DMS 273 treated with DMSO at 0.1 percent for 48 hours (cell line): ENCODE measurements at places on chromosomes 2 and 18.

GRCh38 chr2:176745543-176746200 lies 466.9 kb upstream of the HNRNPA3 start:
- no peak for DNase-seq

GRCh38 chr2:104758199-104758620 lies 95.7 kb upstream of the POU3F3 start:
- no peak for DNase-seq

- no peak for DNase-seq
Measured at GRCh38 chr18:5538544-5538943, 5.3 kb downstream of the EPB41L3 start.

GRCh38 chr2:85975581-85975980 lies 86.8 kb upstream of the ST3GAL5 start:
- no peak for DNase-seq

DNA sequence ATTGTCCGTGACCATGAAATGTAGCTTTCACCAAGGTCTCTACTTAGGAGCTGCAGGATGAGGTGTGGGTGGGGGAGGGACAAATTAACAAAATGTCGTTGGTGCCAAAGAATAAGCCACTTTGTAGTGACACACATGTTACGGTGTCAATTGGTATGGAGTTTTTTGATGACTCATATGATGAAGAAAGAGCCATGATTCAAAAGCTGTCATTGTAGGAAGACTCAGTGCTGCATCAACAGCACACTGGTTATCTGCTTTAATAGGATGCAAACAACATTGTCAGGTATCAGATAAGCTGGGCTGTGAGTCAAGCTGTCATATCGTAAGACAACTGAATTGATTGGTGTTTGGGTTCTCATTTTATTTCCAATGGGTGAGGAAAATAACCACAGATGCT lies 36.6 kb upstream of the BOD1L2 start:
- no peak for DNase-seq

DNA sequence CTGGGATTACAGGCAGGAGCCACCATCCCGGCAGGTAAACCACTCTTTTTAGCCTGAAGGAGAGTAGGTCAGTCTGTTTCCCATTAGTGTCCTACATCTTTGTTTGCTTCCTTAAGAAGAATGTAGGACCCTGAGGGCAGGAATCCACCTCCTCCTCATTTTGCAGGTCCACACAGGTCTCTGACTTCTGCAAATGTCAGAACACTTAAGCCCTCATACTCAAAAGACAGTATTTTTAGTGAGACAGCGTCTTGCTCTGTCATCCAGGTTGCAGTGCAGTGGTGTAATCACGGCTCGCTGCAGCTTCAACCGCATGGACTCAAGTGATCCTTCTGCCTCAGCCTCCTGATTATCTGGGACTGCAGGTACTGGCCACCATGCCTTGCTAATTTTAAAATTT lies 9.3 kb downstream of the PSTPIP2 start:
- no peak for DNase-seq

DNA sequence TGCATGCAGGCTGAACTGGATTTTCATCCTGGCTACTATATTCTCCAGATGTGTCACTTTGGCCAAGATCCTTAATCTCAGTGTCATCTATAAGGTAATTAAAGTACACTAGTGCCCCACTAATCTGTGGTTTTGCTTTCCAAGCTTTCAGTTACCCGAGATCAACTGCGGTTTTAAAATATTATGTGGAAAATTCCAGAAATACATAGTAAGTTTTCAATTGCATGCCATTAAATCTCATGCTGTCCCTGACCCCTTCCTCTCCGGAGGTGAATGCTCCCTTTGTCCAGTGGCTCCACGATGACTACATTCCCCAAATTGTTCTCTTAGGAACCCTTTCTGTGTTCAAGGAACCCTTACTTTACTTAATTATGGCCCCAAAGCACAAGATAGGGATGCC lies 5.3 kb upstream of the TYMS start:
- no peak for DNase-seq

DNA sequence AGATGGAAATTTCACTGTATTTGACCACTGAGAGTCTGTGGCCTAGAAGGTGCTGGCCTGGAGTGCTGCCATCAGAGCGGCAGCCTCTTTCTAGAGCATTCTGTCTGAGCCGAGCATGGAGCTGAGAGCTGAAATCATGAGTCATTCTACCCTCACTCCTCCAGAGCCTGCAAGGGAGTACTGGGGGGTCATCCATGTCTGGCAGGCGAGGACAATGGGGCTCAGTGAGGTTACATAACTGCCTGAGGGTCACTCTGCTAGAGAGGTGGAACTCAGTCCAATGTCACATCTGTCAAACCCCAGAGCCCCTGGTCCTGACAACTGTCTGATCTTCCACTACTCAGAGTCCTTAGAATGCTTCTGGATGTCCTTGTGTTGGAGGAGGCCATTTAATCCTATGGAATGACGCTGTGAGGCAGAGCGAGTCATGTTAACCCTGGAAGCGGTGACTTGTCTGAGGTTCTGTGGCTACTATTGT lies 65.3 kb downstream of the HAUS1 start:
- no peak for DNase-seq

- DNase-seq = no peak
Measured at GRCh38 chr2:187055463-187055862, 206.5 kb upstream of the ZSWIM2 start.

DNA sequence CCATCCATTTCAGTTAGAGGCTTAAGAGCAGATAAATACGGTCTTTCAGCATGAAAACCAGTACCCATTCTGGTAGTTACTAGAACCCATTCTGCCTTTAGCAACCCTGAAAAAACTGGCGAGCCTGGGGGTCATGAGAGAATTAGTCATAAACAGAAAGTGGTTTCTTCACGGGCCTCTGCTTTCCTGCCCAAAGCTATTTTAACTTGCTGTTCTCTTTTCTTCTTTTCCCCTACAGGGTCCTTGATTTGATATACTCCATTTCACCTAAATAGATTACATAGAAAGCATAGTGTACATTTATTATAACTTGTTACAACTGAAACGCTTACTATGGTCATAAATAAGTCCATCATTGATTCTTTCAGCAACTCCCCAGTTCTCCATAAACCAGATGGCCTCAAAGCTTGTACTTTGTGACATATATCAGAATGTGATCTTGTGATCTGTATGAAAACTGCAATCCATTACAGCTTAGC lies 48.3 kb downstream of the WDFY1 start:
- no peak for DNase-seq

DNA sequence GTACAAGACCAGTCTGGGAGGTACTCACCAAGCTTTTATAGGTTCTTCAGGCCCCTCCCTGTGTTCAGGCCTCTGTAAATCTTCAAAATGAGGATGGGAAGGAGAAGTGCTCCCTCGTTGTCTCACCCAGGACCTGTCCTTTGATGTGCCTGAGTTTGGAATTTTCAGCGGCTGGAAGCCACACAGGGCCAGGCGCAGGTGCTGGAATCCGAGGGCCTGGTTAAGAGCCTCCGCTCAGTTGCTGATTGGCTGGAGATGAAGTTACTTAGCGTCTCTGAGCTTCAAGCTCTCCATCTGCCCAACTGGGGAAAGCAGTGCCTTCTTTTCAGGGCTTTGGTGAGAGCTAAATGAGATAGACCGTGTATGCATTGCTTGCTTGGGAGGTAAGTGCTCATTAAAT lies 30.0 kb downstream of the HJURP start:
- no peak for DNase-seq

DNA sequence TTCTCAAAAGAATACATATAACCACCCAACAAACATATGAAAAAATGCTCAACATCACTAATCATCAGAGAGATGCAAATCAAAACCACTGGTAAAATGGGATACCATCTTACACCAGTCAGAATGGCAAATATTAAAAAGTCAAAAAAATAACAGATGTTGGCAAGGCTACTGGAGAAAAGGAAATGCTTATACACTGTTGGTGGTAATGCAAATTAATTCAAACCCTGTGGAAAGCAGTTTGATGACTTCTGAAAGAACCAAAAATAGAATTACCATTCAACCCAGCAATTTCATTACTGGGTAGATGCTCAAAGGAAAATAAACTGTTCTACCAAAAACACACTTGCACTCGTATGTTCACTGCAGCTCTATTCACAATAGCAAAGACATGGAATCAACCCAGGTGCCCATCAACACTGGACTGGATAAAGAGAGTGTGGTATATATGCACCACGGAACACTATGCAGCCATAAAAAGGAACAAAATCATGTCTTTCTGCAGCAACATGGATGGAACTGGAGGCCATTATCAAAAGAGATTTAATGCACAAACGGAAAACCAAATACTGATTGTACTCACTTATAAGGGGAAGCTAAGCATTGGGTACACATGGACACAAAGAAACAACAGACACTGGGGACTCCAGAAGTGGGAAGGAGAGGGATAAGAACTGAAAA lies 38.8 kb downstream of the NCKAP1 start:
- DNase-seq = no peak

DNA sequence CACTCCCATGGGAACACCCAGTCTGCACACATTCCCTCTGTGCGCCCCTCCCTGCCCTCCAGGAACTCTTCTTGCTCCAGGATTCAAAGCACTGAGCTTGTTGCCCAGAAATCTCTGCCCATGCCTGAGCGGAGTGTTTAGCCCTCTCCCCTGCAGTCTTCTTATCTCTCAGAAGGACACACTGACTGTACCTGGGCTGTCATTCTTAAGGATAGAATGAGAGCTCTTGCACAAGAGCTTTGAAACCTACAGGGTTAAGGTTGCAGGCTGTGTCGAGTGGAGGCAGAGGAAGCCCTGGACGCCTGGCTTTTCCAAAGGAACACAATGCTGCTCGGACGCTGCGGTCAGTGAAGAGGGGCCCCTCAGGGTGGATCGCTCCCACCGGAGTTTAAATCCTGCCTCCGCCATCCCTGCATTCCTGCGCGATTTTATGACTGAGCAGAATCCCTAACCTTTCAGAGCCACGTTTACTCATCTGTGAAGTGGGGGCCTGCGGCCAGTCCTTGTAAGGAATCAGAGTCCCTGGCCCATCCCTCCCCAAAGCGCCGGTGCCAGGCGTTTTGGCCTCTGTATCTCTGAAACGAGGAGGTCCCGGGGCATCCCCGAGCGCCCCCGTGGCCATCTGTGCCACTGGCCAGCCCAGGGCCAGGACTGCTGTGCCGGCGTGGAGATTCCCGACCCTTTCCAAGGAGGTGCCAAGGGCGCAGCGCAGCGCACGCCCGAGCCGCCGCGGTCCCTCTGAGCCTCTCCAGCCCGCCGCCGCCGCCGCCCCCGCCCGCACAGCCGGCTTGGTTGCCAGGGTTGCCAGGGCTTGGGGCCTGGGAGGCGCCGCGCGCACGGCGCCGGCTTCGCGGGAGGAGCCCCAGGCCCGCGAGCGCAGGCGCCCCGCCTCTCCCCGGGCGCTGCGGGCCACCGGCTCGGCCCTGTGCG lies 58.9 kb downstream of the FAM168B start:
- no peak for DNase-seq

DNA sequence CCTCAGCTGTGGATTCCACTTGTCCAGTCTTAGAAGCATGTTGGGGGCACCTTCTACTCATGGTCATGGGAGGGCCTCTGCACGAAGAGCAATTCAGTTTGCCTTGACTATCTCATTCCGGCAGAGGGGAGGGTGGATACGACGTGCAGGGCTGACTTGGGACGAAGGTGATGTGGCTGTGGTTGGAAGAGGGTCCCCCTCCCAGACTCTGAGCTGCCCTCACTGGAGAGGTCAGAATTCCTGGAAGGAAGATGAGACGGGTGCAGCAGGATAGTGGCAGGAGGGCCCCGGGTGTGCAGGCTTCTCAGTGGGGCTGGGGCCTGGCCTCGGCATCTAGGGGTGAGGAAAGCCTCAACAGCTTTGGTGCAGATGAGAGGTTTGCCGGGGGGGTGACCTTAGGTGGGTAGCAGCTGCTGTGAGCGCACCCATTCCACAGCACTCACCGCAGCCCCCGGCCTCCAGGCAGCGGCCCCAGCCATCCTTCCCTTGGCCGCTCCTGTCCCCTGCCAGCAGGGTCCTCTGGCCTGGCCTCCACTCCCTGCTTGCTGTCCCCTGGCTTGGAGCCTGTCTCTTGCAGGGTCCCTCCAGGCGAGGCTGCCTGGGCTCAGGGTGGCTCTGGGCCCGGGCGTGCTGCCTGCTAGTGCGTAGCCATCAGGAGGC lies 3.2 kb downstream of the RNPEPL1 start:
- no peak for DNase-seq

- no peak for DNase-seq
Measured at GRCh38 chr18:23088310-23088709, 47.0 kb upstream of the CABLES1 start.

- no peak for DNase-seq
Measured at GRCh38 chr2:11228692-11229091, 73.4 kb downstream of the SLC66A3 start.

GRCh38 chr18:78947291-78947690 lies 32.3 kb upstream of the SALL3 start:
- no peak for DNase-seq

DNA sequence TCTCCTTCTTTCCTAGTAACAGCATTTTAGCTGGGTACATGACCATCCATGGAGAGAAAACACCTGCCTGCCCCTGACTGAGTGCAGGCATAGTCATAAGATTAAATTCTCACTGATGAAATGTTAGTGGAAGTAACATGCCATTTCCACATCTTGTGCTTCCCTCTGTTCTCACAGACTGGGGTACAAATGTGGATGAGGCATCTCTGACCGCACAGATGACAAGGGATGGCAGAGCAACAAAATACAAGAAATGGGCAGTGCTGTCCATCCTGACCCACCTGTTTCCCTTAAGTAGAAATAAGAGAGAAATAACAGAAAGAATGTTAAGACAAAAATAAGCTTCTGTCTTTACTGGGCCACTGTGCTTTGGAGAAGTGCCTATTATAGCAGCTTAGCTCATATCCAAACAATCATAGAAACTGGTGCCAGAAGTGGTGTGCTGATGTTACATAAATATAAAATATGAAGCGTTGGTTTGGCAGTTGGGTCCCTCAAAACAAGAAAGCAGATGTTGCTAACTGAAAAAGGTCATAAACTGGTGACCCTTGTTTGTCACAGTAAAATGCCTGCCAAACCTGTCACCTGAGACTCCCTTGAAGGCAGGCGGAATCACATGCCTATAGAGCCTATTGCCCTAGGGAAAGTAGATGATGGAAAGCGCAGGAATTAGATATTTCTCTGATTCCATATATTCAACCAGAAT lies 72.4 kb upstream of the CCDC150 start:
- no peak for DNase-seq

DNA sequence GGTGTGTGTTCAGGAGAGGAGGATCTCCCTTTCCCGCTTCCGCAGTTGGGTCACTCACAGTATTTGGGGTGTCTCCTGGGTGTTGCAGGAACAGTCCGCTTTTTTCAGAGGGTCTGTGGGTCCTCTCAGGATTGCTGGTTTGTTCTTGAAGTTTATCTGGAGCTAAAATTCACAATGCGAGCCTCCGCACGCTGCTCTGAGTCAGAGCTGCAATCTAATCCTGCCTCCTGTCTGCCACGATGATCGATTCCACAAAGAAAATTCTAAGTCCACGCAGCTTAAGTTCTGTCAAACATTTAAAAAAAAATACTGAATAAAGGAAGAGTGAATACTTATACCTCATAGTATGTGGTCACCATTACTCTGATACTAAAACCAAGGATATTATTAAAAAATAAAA lies 76.5 kb downstream of the RAD51AP2 start:
- no peak for DNase-seq
